ENCODE measurements at places on chromosomes 11 and 22.

GRCh38 chr11:59172345-59173079 lies 580 bp downstream of the DTX4 start:
- no peak for DNase-seq

DNA sequence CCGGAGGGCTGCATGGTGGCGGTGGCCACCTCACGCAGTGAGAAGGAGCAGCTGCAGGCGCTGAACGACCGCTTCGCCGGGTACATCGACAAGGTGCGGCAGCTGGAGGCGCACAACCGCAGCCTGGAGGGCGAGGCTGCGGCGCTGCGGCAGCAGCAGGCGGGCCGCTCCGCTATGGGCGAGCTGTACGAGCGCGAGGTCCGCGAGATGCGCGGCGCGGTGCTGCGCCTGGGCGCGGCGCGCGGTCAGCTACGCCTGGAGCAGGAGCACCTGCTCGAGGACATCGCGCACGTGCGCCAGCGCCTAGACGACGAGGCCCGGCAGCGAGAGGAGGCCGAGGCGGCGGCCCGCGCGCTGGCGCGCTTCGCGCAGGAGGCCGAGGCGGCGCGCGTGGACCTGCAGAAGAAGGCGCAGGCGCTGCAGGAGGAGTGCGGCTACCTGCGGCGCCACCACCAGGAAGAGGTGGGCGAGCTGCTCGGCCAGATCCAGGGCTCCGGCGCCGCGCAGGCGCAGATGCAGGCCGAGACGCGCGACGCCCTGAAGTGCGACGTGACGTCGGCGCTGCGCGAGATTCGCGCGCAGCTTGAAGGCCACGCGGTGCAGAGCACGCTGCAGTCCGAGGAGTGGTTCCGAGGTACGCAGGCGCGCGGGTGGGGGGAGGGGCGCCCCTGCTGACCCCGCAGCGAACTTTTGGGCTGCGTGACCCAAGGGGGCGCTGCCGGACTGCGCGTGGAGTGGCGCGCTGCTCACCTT lies 670 bp downstream of the NEFH start:
- no peak for DNase-seq

- no peak for DNase-seq
Observed at GRCh38 chr11:17707830-17708229, 11.5 kb upstream of the MYOD1 start.

GRCh38 chr11:102846292-102846691 lies 2.9 kb upstream of the MMP3 start:
- DNase-seq, result no peak

DNA sequence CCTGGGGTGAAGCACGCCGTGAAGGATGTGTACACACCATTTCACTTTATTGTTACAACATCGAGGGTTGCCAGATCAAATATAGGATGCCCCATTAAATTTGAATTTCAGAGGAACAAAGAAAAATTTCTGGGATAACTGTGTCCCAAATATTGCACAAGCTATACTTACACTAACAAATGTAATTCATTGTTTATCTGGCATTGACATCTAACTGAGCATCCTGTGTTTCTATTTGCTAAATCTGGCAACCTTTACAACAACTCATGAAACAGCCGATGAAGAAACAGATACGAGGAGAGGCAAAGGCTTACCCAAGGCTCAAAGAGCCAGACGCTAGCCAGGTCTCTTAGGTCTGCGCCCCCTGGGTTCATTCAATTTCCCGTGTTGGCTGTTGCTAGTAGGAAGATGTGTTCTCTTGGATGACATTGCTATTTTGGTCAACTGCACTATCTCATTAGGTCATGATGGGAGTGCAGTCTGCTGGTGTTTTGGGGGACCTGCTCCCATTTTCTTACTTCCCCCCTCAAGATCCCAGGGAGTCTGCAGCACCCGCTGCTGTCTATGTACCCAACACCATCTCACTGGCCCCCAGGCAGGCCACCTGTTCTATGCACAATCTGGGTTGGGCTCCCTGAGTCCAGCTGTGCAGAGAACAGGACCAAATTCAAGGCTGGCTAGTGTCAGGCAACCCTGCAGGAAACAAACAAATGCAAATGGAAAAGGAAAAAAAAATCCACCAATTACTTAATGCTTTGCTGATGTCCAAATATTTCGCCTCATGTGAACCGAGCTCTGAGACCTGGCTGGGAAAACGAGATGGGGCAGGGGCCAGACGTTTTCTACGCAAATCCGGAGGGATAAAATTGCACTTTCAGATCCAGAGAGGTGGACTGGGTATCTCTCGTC lies 560.9 kb downstream of the MIAT start:
- DNase-seq, result no peak

GRCh38 chr11:126755526-126755925 lies 245.0 kb downstream of the KIRREL3 start:
- DNase-seq, result no peak

DNA sequence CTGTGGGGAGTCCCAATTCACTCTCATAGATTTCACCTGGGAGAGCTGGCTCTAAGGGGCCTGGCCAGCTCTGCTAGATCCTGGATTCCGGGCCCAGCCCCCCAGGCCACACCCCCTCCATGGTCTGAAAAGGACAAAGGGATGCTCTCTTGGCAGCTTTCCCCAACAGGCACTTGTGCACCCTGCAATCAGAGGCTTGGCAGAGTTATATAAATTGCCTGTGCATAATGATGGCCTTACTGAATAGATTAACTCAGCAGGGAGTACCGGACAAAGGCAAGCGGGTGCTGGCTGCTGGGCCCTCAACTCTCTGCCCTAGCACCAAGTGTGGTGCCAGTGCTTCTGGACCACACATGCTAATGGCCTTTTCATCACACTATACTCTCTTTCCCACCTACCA lies 461.6 kb downstream of the BUD13 start:
- DNase-seq, result no peak

DNA sequence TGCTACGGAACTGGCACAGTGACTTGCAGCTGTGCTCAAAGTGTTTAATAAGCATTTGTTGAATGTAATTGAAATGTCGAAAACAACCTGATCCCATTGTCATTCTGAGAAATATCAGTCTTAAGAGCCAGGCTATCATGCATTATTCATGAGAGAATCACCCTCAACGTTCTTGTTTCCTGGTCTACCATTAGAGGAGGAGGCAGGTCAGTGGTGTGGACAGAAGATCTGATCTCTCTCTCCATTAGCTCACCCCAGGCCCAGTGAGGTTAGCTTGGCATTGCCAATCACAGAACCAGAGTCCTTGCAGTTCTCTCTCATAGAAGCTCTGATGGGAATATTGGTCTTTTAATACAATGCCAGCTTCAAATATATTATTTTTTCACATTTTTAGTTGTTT lies 121.1 kb upstream of the SPON1 start:
- no peak for DNase-seq

GRCh38 chr11:27209562-27210005 lies 153.4 kb downstream of the CCDC34 start:
- DNase-seq, result peak; percentile 88

DNA sequence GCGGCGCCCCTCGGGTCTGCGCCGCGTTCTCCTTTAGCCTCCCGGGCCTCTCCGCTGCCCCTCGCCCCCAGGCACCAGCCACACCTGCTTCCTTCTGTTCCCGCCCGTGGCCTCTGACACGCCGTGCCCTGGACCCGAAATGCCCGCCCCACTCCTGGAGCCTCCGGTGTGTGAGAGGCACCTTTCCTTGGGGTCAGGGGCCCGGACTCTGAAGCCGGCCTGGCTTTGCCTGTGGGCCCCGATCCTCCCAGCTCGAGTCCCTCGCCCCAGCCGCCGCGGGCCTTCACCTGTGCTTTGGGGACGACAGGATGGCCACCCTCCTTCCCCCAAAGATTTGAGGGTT lies 661 bp upstream of the CDPF1 start:
- DNase-seq, result no peak

DNA sequence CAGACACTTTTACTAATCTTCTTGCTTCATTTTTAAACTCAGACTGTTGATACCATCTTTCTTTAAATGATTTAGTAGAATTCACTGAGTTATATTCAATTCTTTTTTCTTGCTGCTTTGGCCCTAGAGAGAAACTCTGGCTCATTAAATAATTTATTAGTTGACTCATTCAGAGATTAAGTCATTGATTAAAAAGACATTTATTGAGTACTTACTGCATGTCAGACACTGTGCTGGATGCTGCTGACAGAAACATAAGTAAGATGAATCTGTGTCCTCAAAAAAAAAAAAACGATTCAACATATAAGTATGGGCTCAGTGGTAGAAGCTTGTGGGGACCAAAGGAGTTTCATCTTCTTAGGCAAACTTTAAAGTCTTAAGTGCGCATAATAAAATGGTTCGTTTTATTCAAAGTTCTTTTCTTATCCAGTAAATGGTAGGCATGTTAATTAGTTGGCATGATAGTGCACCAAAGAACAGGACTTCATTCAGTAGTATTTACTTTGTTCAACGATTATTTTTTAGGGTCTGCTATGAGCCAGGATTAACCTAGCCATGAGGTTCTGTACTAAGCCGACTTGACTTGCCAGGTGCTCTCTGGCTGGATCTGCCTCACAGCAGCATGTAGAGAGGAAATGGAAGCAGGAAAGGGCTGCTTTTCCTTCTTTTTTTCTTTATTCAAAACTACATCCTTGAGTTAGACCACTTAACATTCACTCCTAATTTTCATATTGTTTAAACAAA lies 281.0 kb upstream of the CTSC start:
- DNase-seq, result no peak

DNA sequence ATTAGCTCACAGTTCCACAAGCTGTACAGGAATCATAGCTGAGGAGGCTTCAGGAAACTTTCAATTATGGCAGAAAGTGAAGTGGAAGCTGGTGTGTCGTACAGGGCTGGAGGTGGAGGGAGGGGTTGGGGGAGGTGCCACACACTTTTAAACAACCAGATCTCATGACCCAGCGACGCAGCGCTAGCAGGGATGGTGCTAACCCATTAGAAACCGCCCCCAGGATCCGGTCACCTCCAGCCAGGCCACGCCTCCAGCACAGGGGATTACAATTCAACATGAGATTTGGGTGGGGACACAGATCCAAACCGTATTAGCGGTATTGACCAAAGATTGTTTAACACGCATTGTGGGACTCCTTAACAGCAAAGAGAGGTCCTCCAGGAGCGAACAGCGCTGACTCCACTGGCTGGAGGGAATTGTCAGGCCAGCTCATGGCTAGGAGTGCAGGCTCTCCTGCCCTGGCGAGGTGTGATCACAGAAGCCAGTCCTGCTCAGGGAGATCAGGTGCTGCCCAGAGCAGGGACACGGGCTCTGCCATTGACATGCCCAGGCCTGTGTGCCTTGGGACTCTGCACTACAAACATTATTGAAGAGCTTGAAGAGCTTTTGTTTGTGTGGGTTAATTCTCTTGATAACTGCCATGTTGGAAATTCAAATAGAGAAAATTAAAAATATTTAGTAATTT lies 215.3 kb downstream of the TBC1D22A start:
- no peak for DNase-seq

DNA sequence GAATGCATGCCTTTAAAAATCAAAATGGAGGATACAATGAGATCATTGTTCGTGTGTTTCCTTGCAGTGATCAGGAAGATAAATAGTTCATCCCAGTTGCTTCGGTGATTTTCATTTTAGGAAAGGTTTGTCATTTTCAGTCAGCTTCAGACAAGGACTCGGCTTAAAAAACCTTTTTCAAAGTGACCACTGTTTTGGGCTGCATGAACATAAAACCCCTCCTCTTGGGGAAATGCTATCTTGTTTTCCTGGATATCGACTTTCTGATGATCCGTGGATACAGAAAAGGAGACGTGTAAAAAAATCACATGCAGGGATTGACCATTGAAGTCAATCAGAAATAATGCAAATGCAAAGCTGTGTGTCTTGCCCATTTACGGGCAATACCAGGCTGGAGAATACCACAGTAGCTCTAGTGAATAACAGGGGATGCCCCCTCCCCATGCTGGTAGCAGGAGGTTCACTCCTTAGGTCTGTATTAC lies 146.8 kb downstream of the MAML2 start:
- peak; percentile 65 for DNase-seq

DNA sequence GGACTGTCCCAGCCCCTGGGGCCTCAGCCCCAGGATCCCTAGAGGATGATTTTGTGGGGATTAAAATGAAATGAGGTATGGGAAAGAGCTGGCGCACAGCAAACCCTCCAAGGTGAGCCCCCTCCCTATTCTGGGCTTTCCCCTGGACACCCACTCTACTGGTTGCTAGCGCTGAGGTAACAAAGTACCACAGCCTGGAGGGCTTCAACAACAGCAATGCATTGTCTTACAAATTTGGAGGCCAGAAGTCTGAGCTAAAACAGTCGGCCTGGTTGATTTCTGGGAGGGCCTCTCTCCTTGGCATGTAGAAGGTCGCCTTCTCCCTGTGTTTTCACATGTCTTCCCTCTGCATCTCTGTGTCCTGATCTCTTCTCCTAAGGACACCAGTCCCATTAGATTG lies 913.6 kb downstream of the NTM start:
- no peak for DNase-seq

GRCh38 chr22:36922711-36923110 lies 9.3 kb downstream of the CSF2RB start:
- DNase-seq, result no peak

- no peak for DNase-seq
Observed at GRCh38 chr11:36051235-36052144, 107.6 kb downstream of the LDLRAD3 start.

GRCh38 chr11:18669219-18669596 lies 29.4 kb upstream of the TMEM86A start:
- DNase-seq, result no peak

- DNase-seq, result no peak
Observed at GRCh38 chr11:12245091-12245490, 132.3 kb upstream of the PARVA start.

- no peak for DNase-seq
Observed at GRCh38 chr11:42315267-42315666, 855.8 kb upstream of the LRRC4C start.

DNA sequence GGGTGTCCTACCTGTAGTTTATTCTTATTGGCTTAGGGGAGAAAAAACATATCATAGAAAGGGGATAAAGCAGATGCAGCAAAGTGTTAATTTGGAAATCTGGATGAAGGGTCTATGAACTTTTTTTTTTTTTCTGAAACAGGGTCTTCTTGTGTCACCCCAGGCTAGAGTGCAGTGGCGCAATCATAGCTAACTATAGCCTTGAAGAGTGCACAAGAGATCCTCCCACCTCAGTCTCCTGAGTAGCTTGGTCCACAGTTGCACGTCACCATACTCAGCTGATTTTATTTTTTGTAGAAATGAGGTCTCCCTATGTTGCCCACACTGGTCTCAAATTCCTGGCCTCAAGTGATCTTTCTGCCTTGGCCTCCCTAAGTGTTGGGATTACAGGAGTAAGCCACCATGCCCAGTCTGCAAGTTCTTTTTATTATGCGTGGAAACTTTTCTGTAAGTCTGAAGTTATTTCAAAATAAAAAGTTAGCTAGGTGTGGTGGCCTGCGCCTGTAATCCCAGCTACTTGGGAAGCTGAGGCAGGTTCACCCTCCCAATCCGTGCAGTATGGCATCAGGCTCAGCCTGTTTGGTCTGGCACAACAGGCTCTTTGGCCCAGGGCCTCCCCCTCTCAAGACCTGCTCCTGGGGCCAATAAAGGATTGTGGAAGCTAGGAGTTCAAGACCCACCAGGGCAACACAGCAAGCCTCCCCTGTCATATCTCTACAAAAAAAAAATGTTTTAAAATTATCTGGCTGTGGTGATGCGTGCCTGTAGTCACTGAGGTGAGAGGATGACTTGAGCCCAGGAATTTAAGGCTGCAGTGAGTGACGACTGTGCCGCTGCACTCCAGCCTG lies 111.9 kb downstream of the MED15 start:
- DNase-seq, result no peak
